ENCODE measurements at places on chromosomes 6 and 20.

GRCh38 chr20:44948513-44948912 is 11.7 kb downstream of the TOMM34 start:
- DNase-seq = no peak

- no peak for DNase-seq
These were observed 48.6 kb downstream of the BMP7 start for GRCh38 chr20:57217802-57218201.

DNA sequence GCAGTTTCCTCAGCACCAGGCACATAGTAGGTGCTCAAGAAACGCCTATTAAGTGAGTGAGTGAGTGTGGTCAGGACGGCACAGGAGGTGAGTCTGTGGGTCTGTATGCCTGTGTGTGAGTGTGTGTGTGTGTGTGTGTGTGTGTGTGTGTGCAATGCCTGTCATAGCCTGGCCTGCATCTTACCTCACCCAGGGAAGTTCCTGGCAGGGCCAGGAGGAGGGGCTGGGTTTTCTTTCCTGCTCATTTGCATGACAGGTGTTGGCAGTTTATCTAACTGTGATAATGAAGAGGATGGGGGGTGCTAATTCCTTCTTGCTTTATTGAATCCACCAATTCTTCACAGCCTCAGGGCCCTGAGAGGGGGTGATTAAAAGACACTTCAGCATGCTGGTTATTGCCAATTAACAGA is 146.7 kb upstream of the MLN start:
- DNase-seq = no peak

GRCh38 chr20:45890077-45890984 is 677 bp downstream of the NEURL2 start:
- peak; percentile 54 for DNase-seq

DNA sequence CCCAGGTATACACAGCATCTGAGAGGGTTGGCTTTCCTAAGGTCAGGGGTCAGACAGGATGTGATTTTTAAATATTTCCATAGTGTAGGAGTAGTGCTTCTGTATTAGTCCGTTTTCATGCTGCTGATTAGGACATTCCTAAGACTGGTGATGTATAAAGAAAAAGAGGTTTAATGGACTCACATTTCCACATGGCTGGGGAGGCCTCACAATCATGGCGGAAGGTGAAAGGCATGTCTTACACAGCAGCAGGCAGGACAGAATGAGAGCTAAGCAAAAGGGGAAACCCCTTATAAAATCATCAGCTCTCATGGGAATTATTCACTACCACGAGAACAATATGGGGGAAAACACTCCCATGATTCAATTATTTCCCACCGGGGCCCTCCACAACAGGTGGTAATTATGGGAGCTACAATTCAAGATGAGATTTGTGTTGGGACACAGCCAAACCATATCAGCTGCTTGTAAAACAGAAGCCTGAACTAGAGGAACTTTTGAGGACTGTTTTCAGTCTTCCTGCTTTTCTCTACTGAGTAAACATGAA is 91.0 kb upstream of the MEI4 start:
- no peak for DNase-seq

- no peak for DNase-seq
These were observed 951.8 kb upstream of the MAP3K7 start for GRCh38 chr6:91538622-91539021.

- DNase-seq = no peak
These were observed 226.9 kb downstream of the TFAP2B start for GRCh38 chr6:51045548-51045947.

DNA sequence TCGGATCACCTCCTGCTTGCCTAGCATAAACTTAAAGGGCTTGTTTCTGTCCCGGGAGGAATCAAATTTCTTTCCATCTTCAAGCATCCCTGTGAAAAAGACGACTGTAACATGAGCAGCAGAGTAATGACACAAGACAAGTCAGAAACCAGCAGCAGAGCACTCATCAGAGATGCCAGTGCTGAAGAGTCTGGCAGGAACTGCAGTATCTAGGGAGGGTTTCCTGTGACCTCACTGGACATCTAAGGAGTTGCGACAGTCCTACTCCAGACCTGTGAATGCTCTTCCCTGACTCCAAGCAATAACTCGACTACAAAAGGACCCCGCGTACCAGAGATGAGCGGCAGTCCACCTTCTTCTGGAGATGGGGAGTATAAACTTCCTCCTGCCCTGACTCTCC is 17.3 kb downstream of the FKBP1A start:
- DNase-seq = no peak

Measured in hematopoietic multipotent progenitor cell treated with erythropoietin and hydrocortisone succinate and interleukin-3 and kit ligand, for 15 days (in vitro differentiated cells).